ENCODE measurements at places on chromosomes 5 and 9. TPM values are rescaled to one million over a fixed set of nuclear protein-coding genes. Genes with fewer than 3 reads are reported as not detected.
A peak's percentile ranks its signal among the peaks of the same experiment; 100 is the strongest.

GRCh38 chr9:96420468-96421219, 2.5 kb upstream of the ZNF367 start:
- DNase-seq: peak; percentile 75
- no peaks in the 10 kb centered on the region for H3K36me3 ChIP-seq
- no peaks in the 10 kb centered on the region for H3K4me1 ChIP-seq
- H3K4me3 ChIP-seq: no peak overlapping the region
- H3K27me3 ChIP-seq: no peaks in the 10 kb centered on the region

Gene SHC3
- total RNA-seq: 1.0 TPM

- no peak for DNase-seq
- H3K27ac ChIP-seq: no peak overlapping the region
- H3K27me3 ChIP-seq: no peaks in the 10 kb centered on the region
- H3K4me3 ChIP-seq: no peak overlapping the region
Measured at GRCh38 chr9:115764645-115765044, 388.9 kb upstream of the PAPPA start.

DNA sequence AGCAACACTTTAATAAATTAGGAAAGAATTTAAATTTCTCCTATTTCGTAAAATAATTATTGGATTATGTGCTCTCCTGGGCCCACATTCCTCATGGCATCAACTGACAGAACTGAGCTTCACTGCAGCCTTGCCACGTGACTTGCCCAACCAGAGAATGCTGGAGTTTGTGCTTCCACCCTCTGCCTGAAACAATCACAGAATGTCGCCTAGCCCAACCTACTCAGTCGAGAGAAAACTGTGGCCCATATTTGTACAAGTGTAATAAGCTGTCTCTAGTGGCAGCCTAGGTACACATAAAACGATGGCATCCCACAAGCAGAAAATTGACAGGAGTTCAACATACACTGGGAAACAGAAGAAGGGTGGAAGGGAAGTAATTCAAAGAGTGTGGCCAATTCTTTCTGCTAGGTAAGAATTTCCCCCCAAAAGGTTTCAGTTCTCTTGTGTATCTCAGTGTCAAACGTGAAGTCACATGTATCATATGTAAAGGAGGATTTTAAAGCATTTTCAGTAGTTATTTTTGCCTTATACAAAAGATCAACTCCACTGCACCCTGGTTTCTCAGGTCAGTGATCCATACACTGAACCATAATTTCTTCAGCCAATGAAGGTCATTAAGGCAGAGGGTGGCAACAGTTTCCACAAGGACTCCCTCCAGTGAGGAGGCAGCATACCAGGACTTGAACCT, 41.7 kb downstream of the ZNF608 start:
- no peak for DNase-seq
- H3K4me1 ChIP-seq: peaks cover 76% of the 10 kb centered on the region
- H3K27me3 ChIP-seq: no peaks in the 10 kb centered on the region
- no peaks in the 10 kb centered on the region for H3K36me3 ChIP-seq
- H3K27ac ChIP-seq: no peak overlapping the region

Gene ADCY2
- not detected for total RNA-seq

Gene EPB41L4A
- total RNA-seq: 13.8 TPM

Gene SMAD5
- total RNA-seq: 25.0 TPM

Gene COL5A1
- 22.0 TPM for total RNA-seq

- no peaks in the 10 kb centered on the region for H3K27me3 ChIP-seq
- peak overlapping the region; percentile 91 for H3K27ac ChIP-seq
- DNase-seq: peak; percentile 85
- no peaks in the 10 kb centered on the region for H3K36me3 ChIP-seq
- H3K4me1 ChIP-seq: peaks cover 13% of the 10 kb centered on the region
Measured at GRCh38 chr5:112419986-112420864, 1.1 kb upstream of the EPB41L4A start.

DNA sequence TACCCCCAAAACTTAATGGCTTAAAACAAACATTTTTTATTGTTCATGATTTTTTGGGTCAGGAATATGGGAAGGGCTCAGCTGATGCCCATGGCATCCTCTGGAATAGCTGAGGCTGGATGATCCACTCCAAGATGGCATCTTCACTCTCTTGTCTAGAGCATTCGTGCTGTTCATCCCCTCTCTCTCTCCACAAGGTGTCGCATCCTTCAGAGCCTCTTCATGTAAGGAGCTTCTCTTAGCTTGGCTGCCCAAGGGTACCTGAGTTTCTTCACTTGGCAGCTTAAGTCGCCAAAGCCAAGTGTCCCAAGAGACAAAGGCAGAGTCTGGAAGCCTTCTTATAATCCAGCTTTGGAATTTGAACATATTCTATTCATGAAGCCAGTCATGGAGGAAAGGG, 294.7 kb downstream of the CHSY3 start:
- no peak overlapping the region for H3K27ac ChIP-seq
- H3K4me3 ChIP-seq: no peak overlapping the region
- H3K36me3 ChIP-seq: no peaks in the 10 kb centered on the region
- H3K27me3 ChIP-seq: no peaks in the 10 kb centered on the region
- no peak for DNase-seq
- H3K4me1 ChIP-seq: no peaks in the 10 kb centered on the region

- peaks cover 45% of the 10 kb centered on the region for H3K4me1 ChIP-seq
- DNase-seq: no peak
- H3K27ac ChIP-seq: no peak overlapping the region
- no peaks in the 10 kb centered on the region for H3K27me3 ChIP-seq
- no peak overlapping the region for H3K4me3 ChIP-seq
Measured at GRCh38 chr5:139399501-139400121, 4.3 kb downstream of the SPATA24 start.

DNA sequence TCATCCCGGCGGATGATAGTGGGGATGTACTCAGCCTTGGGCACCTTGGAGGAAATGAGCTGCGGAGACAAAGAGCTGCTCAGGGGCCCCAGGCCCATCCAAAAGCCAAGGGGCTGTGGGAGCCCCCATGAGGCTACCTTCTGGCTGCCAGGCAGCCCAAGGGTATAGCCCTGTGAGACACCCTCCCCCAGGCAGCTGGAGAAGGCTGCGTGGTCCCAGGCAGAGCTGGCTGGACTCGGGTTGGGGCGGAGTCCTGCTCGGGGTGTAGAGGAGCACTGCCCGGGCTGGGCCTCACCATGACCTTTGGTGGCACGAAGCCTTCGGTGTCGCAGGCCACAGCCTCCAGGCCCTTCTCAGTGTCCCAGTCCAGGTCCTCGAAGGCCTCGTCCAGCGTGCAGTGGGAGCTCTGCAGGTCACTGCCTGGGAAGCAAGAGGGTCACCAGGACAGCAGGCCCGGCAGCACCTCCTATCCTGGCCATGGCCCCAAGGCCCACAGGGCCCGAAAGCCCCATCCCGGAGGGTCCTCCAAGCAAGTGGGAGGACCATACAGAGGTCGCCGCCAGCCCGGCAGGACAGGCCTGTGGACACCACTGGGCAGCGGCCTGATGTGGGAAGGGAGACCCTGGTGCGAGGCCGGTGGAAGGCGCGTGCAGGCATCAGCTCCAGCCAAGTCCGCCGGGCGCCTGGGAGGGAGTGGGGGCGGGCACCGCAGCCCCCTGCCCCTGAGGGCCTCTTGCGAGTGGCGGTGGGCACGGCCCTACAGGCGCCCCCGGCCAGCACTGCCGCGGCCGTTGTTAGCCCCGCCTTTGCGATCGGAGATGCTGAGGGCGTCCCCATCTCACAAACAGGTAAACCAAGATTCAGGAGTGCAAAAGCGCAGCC, 6.1 kb downstream of the NSMF start:
- H3K27me3 ChIP-seq: no peaks in the 10 kb centered on the region
- no peak overlapping the region for H3K27ac ChIP-seq
- H3K4me3 ChIP-seq: peak overlapping the region; percentile 49
- no peak for DNase-seq

GRCh38 chr5:42587096-42587723, 164.0 kb downstream of the GHR start:
- H3K27ac ChIP-seq: peak overlapping the region; percentile 72
- H3K4me3 ChIP-seq: no peak overlapping the region
- H3K36me3 ChIP-seq: no peaks in the 10 kb centered on the region
- H3K27me3 ChIP-seq: no peaks in the 10 kb centered on the region
- no peak for DNase-seq

- H3K4me3 ChIP-seq: no peak overlapping the region
- H3K36me3 ChIP-seq: no peaks in the 10 kb centered on the region
- H3K27me3 ChIP-seq: no peaks in the 10 kb centered on the region
Measured at GRCh38 chr5:121053055-121053985, 589.2 kb downstream of the PRR16 start.

DNA sequence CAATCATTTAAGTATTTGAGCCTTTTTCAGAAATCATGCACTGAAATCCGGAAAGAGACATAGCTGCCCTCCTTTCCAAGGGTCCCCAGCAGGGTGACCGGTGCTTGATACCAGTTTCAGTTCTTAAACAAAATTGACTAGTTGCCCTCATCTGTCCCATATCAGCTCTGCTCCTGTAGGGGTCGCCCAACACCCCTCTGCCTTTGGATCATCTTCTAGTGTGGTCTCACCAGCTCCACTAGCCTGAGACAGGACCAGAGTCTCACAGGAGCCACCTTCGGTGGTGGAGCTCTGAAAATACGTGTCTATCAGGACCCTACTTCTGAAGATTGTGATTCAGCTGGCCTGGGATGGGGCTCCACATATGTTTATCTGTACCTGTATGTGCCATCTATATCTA, 428.2 kb downstream of the ENC1 start:
- no peaks in the 10 kb centered on the region for H3K36me3 ChIP-seq
- H3K4me3 ChIP-seq: no peak overlapping the region
- no peak for DNase-seq

- DNase-seq: no peak
- H3K27ac ChIP-seq: no peak overlapping the region
- no peaks in the 10 kb centered on the region for H3K36me3 ChIP-seq
- no peak overlapping the region for H3K4me3 ChIP-seq
Measured at GRCh38 chr9:91611582-91611981, 187.9 kb upstream of the NFIL3 start.

- DNase-seq: no peak
- no peak overlapping the region for H3K27ac ChIP-seq
- no peak overlapping the region for H3K4me3 ChIP-seq
Measured at GRCh38 chr5:31707329-31707728, 68.4 kb downstream of the PDZD2 start.

DNA sequence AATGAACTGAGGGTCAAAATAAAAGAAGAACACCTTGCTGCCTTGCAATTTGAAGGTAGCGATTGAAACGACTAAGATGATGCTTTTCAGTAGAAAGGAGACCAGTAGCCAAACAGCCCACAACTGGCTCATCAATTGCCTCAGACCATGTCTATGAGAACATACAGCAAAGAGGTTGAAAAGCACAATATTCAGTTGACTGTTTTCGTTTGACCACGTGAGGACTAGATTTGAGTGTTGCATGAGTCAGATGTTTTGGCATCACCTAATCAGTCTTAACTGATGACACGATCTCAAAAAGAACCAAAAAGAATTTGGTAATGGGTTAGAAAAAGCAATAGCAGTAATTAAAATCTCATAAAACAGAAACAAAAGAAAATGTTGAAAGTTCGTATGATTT, 82.7 kb upstream of the IL7R start:
- H3K27me3 ChIP-seq: no peaks in the 10 kb centered on the region
- no peaks in the 10 kb centered on the region for H3K4me1 ChIP-seq
- no peak overlapping the region for H3K4me3 ChIP-seq
- no peaks in the 10 kb centered on the region for H3K36me3 ChIP-seq
- H3K27ac ChIP-seq: no peak overlapping the region

Gene WNT8A
- not detected for total RNA-seq

Gene PRELID2
- total RNA-seq: 13.9 TPM

- H3K27me3 ChIP-seq: no peaks in the 10 kb centered on the region
- H3K36me3 ChIP-seq: peaks cover 6% of the 10 kb centered on the region
- H3K4me1 ChIP-seq: peaks cover 8% of the 10 kb centered on the region
- no peak for DNase-seq
- no peak overlapping the region for H3K27ac ChIP-seq
Measured at GRCh38 chr5:1312993-1313833, 18.3 kb upstream of the TERT start.

- no peak overlapping the region for H3K27ac ChIP-seq
- DNase-seq: no peak
- H3K27me3 ChIP-seq: no peaks in the 10 kb centered on the region
- H3K4me1 ChIP-seq: no peaks in the 10 kb centered on the region
Measured at GRCh38 chr5:117102591-117102990, 528.0 kb upstream of the SEMA6A start.

Gene PCDH1
- total RNA-seq: 25.3 TPM

Gene ITGA2
- total RNA-seq: 2.3 TPM

DNA sequence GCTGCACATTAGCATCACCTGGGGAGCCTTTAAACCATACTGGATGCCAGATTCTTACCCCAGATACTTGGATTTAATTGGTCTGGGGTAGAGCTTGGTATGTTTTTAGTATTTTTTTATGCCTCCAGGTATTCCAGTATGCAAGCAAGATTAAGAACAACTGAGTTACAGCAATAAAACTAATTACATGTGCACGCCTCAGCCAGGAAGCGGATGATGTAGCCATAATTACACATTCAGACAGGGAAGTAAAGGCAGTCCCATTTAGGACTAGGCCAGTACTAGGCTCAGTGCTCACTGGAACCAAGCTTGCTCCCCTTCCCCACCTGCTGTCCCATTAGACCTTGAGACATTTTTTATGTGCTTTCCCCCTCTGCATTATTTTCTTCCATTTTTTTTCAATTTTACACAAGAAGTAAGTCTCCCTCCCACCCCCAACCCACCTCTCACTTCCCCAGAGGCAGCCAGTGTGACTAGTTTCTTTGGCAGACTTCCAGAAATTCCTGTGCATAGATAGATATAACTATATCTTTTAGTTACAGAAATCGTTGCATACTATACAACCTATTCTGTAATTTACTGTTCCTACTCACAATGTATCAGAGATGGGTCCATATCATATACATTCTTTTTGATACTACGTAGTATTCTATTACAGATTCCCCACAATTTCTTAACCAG, 7.1 kb upstream of the GNAQ start:
- no peak for DNase-seq
- peaks cover 8% of the 10 kb centered on the region for H3K4me1 ChIP-seq
- no peak overlapping the region for H3K27ac ChIP-seq
- no peak overlapping the region for H3K4me3 ChIP-seq
- H3K27me3 ChIP-seq: no peaks in the 10 kb centered on the region

Gene ECM2
- total RNA-seq: 18.5 TPM

GRCh38 chr9:135921749-135922310, 14.5 kb upstream of the CAMSAP1 start:
- no peak for DNase-seq
- no peak overlapping the region for H3K4me3 ChIP-seq
- H3K4me1 ChIP-seq: peaks cover 2% of the 10 kb centered on the region

- H3K27me3 ChIP-seq: no peaks in the 10 kb centered on the region
- peaks cover 6% of the 10 kb centered on the region for H3K36me3 ChIP-seq
- DNase-seq: no peak
- peak overlapping the region; percentile 100 for H3K27ac ChIP-seq
Measured at GRCh38 chr9:70406434-70406862, 8.0 kb downstream of the KLF9 start.

DNA sequence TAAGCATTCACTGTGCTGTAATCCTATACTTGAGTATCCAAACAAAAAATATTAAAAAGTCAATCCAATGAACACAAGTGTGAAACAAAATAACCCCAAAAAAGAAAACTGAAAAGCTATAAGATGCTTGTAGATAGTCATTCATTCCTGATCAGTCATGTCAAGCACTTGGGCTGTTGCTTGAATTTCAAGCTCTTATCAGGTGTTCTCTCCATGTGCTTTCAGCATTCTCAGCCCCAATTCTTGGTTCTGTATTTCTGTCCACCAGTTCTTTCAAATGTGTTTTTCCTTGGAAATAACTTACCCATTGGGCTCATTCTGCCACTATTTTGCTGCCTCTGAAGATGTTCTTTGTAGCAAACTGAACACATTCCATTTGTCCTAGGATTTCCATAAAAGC, 4.7 kb downstream of the ZFAND5 start:
- H3K27ac ChIP-seq: peak overlapping the region; percentile 100
- H3K36me3 ChIP-seq: peaks cover 65% of the 10 kb centered on the region
- H3K4me3 ChIP-seq: no peak overlapping the region
- DNase-seq: no peak
